Esophagus muscularis mucosa (tissue), 4 donors: ENCODE measurements at places on chromosomes 6 and 20. TPM values are rescaled to one million over a fixed set of nuclear protein-coding genes. Genes with fewer than 3 reads are reported as not detected.
A peak's percentile ranks its signal among the peaks of the same experiment; 100 is the strongest.

- H3K27me3 ChIP-seq = no peaks in the 10 kb centered on the region
- H3K4me1 ChIP-seq = no peaks in the 10 kb centered on the region
Measured at GRCh38 chr20:23484081-23484480, 6.8 kb upstream of the CST8 start.

GRCh38 chr6:127917766-127918165, 16.9 kb upstream of the THEMIS start:
- no peak for DNase-seq
- no peaks in the 10 kb centered on the region for H3K27me3 ChIP-seq
- no peaks in the 10 kb centered on the region for H3K36me3 ChIP-seq
- no peak overlapping the region for H3K4me3 ChIP-seq

DNA sequence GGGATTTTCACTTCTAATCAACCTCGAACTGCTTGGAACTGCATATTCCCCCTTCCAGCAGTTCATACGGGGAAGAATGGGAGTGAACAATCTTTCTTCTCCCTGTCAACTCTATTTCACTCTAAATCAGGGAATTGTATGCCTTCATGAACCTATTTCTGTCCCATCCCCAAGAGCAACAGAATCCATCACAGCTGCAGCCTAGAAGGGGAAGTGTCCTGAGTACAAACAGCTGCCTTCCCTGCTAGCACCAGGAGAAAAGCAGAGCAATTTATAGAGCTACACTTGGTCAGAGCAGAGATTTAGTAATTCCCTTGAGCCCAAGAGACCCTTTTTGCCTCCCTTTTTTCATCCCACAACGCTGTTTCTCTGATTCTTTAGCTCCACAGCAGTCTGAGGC, 208.4 kb downstream of the ADGRG6 start:
- no peak overlapping the region for H3K4me3 ChIP-seq
- H3K4me1 ChIP-seq = no peaks in the 10 kb centered on the region
- no peak overlapping the region for H3K27ac ChIP-seq
- H3K27me3 ChIP-seq = no peaks in the 10 kb centered on the region
- no peaks in the 10 kb centered on the region for H3K36me3 ChIP-seq

DNA sequence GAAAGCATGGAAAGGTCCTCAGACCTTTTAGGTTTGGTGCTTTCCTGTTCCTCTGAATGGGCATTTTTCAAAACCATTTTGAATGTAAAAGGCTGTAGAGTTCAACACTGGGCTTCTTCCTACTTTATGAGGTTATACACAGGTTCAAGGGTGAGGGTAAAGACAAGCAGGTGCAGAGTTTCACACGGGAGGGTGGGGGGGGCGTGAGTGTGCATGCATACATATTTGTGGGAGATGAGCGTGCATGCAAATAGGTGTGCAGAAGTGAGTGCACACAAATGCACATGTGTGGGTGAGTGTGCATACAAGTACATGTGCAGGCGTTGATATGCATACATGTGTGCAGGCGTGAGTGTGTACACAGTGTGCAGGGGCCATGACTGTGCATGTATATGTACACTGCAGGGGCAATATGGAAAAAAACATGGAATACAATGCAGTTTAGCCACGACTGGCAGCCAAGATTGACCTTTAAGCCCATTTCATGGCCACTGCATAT, 183.1 kb downstream of the GMPR start:
- H3K4me1 ChIP-seq = peaks cover 18% of the 10 kb centered on the region
- no peak overlapping the region for H3K27ac ChIP-seq
- H3K36me3 ChIP-seq = no peaks in the 10 kb centered on the region
- H3K27me3 ChIP-seq = no peaks in the 10 kb centered on the region

DNA sequence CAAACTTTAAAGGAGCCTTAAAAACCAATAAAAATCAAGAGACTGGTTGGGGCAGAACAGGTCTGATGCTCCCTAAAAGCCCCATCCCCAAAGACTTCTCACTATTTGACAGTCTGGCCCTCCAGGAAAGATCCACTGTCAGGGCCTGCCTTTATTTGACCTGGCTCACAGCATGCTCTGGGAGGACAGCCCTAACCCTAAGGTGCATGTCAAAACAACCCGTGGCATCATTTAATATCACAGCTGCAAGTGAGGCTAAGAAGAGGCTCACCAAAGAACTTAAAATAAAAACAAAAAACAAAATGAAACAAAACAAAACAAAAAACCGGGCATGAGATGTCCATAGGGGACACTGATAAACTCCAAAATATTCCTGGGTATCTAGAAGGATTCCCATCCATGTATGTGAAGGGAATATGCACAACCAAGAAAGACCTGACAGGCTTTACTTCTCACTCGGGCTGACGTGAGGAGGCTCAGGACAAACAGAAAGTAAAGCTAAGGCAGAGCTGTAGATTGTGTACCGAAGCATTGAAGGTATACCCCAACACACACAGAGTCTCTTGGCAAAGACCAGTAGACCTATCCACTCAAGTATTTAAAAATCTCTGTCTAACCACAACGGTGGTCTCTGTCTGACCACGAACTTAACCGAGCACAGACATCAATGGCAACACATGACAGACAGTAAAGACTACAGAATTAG, 57.3 kb downstream of the AHI1 start:
- no peaks in the 10 kb centered on the region for H3K4me1 ChIP-seq
- no peak overlapping the region for H3K27ac ChIP-seq
- H3K27me3 ChIP-seq = no peaks in the 10 kb centered on the region
- no peak overlapping the region for H3K4me3 ChIP-seq

DNA sequence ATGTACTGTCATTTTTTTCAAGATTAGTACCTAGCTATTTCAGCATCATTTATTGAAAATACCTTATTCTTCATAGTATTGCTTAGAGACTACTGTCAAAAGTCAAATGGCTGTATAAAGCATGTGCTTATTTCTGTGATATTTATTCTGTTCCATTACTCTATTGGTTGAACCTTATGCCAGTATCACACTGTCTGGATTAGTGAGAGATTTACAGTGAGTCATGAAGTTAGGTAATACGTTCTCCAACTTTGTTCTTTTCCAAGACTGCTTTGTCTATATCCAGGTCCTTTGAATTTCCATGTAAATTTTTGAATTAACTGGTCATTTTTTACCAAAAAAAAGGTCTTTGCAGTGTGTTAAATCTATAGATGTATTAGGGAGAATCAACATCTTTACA, 18.6 kb upstream of the RNF217 start:
- H3K36me3 ChIP-seq = no peaks in the 10 kb centered on the region
- H3K4me1 ChIP-seq = no peaks in the 10 kb centered on the region
- H3K27me3 ChIP-seq = no peaks in the 10 kb centered on the region

- no peak overlapping the region for H3K27ac ChIP-seq
- H3K4me3 ChIP-seq = no peak overlapping the region
- no peaks in the 10 kb centered on the region for H3K27me3 ChIP-seq
Measured at GRCh38 chr6:156045401-156046267, 590.0 kb upstream of the NOX3 start.

DNA sequence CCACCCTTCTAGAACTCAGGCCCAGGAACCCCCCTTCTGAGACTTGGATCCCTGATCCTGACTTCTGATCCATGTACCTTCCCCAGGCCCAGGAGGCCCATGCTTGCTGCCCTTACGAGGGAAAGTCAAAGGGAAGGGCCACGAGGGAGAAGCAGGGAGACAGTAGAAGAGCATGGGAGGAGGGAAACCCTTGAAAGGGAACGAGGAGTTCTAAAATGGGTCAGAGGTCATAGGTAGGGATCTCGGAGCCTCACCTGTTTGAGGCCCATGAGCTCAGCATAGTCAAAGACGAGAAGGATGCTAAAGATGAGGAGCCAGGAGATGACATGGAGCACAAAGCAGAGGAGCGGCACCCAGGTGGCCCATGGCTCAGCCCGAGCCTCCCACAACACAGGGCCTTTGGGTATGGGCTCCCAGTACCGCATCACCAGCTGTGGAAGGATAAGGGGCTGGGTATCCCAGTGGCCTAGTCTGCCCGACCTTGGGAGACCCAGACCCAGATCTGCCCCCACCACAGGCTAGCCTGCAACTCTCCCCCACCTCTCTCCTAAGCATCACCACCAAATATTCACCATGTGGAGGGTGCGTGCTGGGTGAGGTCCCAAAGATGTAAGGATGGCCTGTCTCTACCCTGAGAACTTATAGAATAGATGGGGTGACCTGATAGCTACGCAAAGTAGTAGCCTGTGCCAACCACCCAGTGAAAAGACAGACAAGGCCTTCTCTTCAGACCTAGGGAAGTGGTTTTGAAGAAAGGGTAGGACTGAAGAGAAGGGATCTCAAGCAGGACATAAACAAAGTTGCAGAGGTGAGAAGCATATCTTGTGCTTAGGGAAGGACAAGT, 1.5 kb downstream of the NRM start:
- H3K27me3 ChIP-seq = no peaks in the 10 kb centered on the region
- peaks cover 60% of the 10 kb centered on the region for H3K4me1 ChIP-seq
- peaks cover 4% of the 10 kb centered on the region for H3K36me3 ChIP-seq
- no peak for DNase-seq
- peak overlapping the region; percentile 98 for H3K27ac ChIP-seq

GRCh38 chr20:58040447-58041290, 187.8 kb downstream of the ANKRD60 start:
- DNase-seq = peak; percentile 74
- H3K4me1 ChIP-seq = peaks cover 12% of the 10 kb centered on the region
- H3K36me3 ChIP-seq = no peaks in the 10 kb centered on the region

- H3K4me3 ChIP-seq = no peak overlapping the region
- H3K4me1 ChIP-seq = peaks cover 13% of the 10 kb centered on the region
- no peaks in the 10 kb centered on the region for H3K27me3 ChIP-seq
- no peak overlapping the region for H3K27ac ChIP-seq
- no peak for DNase-seq
- no peaks in the 10 kb centered on the region for H3K36me3 ChIP-seq
Measured at GRCh38 chr6:121732641-121733040, 297.2 kb downstream of the GJA1 start.

Gene TPD52L1
- 24.0 TPM for total RNA-seq

Gene IP6K3
- 2.8 TPM for total RNA-seq

Gene TGM6
- total RNA-seq = not detected

Gene LBP
- 0.33 TPM for total RNA-seq

Gene GGT7
- total RNA-seq = 9.3 TPM

Gene PACSIN1
- 2.0 TPM for total RNA-seq
